ENCODE measurements at places on chromosomes 7 and 10.

DNA sequence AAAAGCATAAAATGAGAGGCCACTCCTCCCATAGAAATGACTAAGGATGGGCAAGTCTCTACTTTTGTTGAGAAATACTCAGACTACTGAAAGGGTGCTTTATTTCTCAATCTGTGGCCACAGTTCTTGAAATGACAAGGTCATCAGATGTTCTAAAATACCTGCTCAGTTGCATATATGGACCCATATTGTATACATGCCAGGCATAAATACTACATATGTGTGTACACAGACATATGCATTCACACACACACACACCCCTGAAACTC lies 691.5 kb upstream of the SORCS1 start:
- DNase-seq: no peak

DNA sequence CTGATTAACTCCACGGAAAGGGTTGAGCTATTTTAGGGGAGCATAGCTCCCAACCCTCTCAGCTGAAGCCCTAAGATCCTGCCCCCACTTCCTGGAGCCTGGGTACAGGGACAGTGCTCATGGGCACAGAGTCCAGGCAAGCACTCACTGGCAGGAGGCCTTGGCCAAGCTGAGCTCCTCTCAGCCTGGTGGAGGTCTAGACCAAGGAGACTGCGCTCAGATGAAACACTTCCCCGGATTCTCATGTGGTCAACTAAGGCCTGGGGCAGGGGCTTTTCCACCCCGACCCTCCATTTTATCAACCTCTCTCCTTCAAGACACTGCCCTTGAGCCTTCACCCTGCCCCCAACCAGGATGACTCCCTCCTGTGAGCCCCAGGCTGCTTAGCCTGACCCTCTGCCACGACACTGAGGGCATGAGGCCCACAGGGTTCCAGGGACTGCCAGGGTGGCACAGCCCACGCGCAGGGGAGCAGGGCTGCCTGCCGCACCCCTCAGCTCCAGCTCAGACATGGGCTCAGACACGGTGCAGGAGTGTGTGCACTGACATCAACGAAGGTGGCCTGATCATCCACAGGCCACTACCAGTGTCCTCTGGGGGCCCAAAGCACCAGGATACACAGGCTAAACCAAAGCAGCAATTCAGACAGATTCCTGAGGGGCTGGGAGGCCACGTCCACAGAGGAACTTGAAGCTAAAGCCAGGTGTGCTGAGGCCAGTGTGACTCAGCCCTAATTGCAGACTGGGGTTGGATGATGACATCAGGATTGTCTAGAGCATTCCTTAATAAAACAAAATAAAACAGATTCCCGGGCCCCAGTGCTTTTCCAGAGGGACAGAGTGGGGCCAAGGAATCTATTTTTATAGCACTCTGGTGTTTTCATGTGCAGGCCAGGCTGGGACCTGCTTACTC lies 18.8 kb downstream of the CHAT start:
- DNase-seq: no peak

DNA sequence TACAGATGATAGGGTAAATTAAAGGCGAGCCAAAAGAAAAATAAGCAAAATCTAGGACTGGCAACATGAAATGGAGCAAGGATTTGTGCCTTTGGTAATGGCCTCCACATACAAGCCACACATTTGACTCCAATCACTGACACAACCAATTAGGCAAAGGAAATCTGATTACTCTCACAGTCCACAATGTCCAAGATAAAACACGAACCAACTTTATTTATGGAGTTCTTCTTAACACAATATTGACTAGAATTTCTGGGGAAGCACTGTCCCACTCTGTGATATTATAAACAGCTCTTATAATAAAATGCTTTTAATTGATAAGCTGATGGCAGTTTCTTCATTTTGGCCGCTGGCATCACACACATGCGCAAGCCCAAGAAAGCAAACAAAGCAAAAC lies 334.2 kb downstream of the ABCA13 start:
- no peak for DNase-seq

DNA sequence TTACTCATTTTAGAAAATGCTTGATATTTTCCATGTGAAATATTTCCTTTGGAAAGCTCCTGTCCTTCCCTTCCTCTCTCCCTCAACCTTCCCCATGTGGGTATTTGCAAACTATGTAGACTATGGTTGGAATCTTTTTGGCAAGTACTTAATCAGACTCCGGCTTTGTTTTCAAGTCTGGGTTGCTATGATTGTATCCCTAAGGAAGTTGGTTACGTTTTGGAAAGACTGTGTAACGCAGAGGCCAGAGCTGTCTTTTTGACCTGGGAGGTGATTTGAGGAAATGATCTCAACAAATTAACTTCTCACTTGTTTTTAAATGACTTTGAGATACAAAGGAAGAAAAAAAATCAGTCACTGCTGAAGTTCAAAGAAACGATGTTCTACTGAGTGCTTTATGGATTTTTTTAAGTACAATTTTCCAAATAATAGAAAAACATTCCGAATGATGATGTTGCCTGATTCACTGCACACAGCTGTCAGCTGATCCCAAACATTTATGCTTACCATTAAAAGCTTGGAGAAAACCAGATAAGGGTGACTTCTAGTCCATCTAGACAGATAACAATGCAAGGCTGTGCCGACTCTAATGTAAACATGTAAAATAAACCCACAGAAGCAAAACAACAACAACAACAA lies 145.5 kb upstream of the CELF2 start:
- DNase-seq: no peak

- no peak for DNase-seq
These were observed 137.2 kb downstream of the PHTF2 start for GRCh38 chr7:77935652-77936348.

DNA sequence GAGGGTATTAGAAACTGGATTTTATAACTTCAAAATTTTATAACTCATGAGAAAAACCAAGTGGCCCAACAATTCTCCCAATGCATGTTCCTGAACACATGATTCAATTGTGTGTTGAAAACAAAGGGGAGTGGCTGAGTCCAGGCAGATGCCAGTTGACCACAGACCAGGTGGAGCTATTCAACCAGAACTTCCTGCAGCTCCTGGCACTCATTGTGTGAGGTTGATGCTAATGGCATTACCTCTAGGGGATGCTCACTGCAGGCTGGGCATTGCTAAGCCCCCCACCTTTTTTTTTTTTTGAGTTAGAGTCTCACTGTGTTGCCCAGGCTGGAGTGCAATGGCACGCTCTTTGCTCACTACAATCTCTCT lies 20.3 kb downstream of the MYOF start:
- no peak for DNase-seq

- DNase-seq: no peak
These were observed 489.0 kb upstream of the AUTS2 start for GRCh38 chr7:69109246-69109645.
